ENCODE measurements at places on chromosomes 11 and 22.
A peak's percentile ranks its signal among the peaks of the same experiment; 100 is the strongest.

- DNase-seq: no peak
These were observed 56.8 kb downstream of the CD6 start for GRCh38 chr11:61028135-61028729.

DNA sequence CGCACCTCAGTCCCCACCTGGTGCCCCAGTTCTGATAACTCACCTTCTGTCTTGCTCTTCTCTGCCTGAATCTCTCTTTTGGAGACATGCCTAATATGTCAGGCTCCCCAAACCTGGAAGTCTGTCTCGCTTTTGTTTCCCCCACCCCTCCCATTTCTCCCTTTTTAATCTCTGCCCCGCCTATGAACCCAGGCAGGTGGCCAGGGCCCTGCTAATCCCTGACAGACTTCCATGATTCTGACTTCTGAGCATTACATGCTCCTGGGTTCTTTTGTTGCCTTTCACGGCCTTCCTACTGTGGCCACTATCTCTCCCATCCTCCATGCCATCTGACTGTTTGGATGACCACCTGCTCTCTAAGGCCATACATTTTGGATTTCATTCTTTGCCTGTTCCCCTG, 1120.9 kb upstream of the CCDC90B start:
- DNase-seq: no peak

DNA sequence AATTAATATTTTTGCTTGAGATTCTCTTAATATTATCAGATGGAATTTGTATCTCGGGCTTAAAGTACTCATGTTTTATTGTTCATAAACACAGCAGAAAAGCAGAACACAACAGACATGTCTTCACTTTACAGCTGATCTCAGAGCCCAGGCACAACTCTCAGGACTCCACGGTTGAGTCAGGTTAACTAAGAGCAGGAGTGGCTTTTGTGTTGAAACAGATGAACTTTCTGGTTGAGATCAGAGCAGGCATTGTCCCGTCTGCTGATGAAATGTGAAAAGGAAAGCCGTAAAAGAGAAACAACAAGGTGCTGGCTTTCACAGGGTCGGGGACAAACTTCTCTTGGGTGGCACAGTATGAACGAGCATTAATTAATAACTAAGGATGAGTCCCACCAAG, 49.0 kb downstream of the JHY start:
- no peak for DNase-seq

- DNase-seq: no peak
These were observed 47.7 kb downstream of the CWC15 start for GRCh38 chr11:94925422-94926270.

- DNase-seq: no peak
These were observed 17.6 kb downstream of the IL17REL start for GRCh38 chr22:49995041-49995360.

- DNase-seq: peak; percentile 30
These were observed 34.1 kb upstream of the JAM3 start for GRCh38 chr11:134034496-134035381.

GRCh38 chr22:20440637-20441591, 3.3 kb upstream of the SCARF2 start:
- DNase-seq: no peak
